Activated effector memory CD4-positive, alpha-beta T cell treated with Interleukin-2 at 50 U/mL for 16 hours (primary cell): ENCODE measurements at places on chromosomes 5 and 9.

GRCh38 chr9:85617141-85617670, 124.5 kb downstream of the AGTPBP1 start:
- no peak for DNase-seq

- DNase-seq, result no peak
Measured at GRCh38 chr9:739362-739761, 102.1 kb upstream of the DMRT1 start.

DNA sequence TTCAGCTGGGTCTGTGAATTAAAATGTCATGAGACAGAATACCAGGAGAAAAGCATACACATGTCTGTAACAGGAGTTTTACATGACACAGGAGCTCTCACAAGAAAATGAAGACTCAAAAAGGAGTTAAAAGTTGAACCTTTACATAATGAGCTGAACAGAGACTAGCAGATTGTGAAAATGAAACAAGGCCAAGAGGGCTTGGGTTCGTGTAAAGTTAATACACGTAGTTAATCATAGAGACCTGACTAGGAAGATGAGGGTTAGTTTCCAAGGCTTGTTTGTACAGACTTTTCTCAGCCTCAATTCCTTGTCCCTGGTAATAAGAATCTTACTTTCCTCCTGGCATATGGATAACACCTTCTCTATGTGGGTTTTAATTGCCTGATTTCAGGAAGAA, 1294.0 kb downstream of the MAT2B start:
- DNase-seq, result no peak

DNA sequence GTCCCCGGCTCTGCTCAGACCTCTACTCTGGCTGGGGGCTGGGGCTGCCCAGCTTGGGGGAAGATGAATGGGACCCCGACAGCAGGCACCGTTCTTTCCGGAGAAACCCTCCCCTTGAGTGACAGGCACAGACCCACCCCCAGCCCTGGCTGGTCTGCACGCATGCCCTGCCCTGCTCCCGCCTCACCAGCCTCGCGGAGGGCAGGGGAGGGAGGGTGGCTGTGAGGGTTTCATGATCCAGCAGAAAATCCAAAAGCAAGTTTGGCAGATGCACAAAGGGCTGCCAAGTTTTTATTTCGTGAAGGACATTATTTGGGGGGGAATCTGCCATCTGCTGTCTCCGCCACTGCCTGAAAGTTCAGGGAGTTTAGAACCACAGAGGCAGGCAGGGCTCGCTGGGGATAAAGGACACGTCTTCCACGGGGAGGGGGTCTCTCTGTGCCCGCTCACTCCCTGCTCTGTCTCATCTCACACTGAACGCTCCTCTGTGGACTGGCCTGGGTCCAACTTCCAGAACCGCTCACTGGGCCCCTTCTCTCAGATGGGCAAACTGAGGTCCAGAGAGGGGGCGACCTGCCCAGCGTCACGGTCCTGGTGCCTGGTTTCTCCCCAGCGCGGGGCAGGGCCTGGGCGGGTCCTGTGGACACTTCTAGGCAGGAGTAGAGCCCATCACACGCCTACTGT, 92.9 kb downstream of the RXRA start:
- no peak for DNase-seq

GRCh38 chr5:176658817-176659511, 11.7 kb downstream of the TSPAN17 start:
- DNase-seq, result no peak

GRCh38 chr9:33379666-33380389, 22.5 kb downstream of the AQP7 start:
- no peak for DNase-seq

DNA sequence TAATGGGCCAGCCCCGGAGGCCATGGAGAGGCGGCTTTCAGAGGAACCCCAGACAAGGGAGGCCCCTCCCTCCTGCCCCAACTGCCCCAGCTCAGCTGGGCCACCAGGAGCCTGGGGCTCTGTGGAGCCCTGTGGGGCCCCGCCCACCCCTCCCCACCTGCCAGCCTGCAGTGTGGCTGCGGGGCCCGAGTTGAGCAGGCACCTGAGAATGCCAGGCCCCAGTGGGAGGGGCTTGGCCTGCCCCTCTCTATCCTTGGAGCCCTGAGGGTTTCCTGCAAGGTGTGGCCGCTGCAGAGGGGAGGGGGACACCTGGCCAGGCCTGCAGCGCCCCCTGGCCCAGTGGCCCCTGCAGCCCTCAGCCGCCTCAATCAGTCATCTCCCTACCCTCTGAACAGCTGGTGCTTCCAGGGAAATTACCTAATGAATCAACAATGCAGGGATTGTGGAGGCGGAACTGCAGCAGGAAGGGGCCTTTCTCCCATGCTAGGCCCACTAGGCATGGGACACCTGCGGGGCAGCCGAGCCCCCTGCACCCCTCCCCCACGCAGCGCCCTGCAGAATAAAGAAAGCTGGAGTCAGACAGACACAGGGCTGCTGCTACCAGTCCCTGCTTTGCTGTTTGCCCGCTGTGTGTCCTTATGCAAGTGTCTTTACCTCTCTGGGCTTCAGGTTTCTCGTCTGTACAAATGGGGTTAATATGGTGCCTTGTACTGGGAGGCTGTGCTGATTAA, 48.0 kb downstream of the LMX1B start:
- DNase-seq, result no peak

GRCh38 chr5:100872408-100873190, 30.5 kb downstream of the ST8SIA4 start:
- DNase-seq, result no peak

- DNase-seq, result no peak
Measured at GRCh38 chr9:101510459-101510858, 23.2 kb upstream of the RNF20 start.

GRCh38 chr9:70954126-70954525, 167.3 kb downstream of the TRPM3 start:
- no peak for DNase-seq

- DNase-seq, result no peak
Measured at GRCh38 chr9:121558473-121558872, 58.8 kb upstream of the GGTA1 start.

DNA sequence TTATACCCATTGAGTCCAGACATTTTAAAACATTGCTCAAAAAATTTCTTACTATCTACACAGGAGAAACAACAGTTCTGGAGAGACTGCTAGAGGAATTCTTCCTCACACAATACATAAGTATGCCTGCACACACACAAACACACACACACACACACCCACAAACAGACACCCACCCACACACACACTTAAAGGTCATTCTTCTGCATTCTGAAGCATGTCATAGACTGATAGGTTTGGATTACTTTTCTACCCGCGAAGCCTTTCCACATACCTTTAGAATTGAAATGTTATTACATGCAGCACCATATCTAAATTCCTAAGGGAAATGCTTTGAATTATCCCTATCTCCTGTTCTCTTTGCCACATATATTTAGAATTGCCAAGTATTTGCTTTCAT, 80.2 kb downstream of the FAM174A start:
- no peak for DNase-seq

DNA sequence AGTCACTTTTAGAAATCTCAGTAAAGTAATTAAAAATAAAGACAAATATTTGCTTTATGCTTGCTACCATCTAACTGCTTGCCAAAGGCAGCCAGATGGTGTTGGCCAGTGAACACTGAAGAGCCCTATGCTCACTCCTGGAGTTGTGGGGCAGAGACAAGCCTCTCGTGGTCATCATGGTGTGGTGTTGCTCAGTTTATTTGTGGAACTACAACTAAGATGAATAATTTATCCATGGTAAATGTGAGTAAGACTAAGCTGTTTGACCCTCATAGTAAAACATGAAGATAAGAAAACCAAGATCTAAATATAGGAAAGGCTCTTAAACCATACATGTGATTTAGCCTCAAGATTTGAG, 100.7 kb downstream of the PDE8B start:
- DNase-seq, result no peak

- no peak for DNase-seq
Measured at GRCh38 chr5:58054018-58054417, 405.9 kb downstream of the PLK2 start.

DNA sequence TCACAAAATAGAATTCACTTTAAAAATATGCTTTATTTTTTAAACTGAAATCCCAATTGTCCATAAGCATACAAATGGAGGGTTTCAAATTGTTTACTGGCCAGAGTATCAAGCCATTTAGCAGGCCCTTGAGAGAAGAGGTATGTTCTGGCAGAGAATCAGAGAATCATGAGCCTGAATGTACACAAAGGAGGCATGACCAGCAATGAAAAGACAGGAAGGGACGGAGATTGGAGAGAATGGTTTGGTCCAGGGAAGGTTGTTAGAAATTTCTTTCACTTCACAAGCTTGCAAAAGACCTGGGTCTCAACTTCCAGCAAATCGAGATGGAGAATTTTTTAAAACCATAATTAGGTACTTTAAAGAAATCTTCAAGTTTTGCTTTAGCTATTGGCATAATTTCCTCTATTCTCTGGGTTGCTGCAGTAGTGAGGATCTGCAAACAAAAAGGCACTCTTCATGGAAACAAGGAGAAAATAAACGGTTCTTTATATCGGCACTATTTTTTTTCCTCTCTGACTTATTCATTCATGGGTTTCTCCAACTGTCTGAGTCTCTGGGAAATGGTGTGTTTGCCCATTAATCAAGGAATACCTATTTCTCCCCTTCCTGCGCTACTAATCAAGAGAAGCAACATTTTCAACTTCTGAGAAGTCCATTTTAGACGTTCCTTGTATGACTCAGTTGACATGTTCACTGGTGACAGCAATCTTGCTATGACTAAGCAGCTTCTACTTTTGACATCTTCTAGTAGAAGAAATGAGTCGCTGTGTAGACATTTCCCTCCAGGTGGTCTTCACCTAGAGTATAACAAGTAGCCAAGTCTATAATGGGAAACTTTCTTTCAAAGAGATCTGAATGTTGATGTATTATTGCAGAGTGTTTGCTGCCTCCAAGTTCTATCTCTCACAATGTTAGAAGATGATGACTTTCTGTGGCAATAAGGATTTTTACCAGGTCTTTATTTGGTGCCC, 23.1 kb upstream of the ERCC6L2 start:
- no peak for DNase-seq

GRCh38 chr9:127172066-127172707, 49.8 kb upstream of the ANGPTL2 start:
- DNase-seq, result no peak

DNA sequence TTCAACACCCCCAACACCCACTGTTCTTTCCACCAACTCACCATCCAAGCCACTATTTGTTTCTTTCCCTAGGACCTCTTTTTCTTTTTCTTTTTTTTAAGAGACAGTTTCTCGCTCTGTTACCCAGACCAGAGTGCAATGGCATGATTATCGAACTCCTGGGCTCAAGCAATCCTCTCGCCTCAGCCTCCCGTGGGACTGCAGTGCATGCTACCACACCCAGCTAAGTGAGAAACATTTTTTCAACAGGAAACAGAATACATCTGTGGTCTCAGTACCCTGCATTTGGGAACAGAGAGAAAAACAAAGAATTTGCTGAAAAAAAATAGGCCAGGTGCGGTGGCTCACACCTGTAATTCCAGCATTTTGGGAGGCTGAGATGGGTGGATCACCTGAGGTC, 24.6 kb downstream of the B4GALT1 start:
- no peak for DNase-seq

GRCh38 chr9:20981486-20981885, 50.0 kb downstream of the HACD4 start:
- DNase-seq, result no peak

GRCh38 chr5:95605786-95606185, 14.1 kb upstream of the GPR150 start:
- DNase-seq, result no peak

GRCh38 chr5:124110942-124111341, 599.0 kb downstream of the CSNK1G3 start:
- DNase-seq, result no peak

- peak; percentile 38 for DNase-seq
Measured at GRCh38 chr5:43038496-43038989, 1.6 kb downstream of the ANXA2R start.

GRCh38 chr5:33167541-33167940, 273.2 kb upstream of the TARS1 start:
- DNase-seq, result no peak

- DNase-seq, result no peak
Measured at GRCh38 chr9:119736491-119737454, 367.5 kb upstream of the BRINP1 start.

DNA sequence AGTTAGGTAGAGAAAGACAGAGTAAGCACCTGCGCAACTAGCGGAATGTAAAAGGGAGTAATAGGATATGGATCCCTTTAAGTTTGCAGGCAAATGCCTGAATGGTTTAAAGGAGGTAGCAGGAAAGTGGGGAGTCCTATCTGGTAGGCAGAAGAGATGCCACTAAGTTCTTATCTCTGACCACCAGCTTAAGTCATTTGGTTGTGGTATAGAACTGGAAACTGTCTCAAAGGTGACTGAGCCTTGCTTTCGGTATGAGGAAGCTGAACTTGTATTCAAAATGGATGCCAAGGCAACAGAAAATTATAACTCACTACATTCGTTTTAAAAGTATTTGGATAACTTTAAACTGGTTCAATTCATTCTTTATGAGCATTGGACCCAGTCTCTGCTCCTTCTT, 475.6 kb downstream of the DMRTA1 start:
- DNase-seq, result no peak

- no peak for DNase-seq
Measured at GRCh38 chr9:84597131-84597530, 72.4 kb upstream of the NTRK2 start.

DNA sequence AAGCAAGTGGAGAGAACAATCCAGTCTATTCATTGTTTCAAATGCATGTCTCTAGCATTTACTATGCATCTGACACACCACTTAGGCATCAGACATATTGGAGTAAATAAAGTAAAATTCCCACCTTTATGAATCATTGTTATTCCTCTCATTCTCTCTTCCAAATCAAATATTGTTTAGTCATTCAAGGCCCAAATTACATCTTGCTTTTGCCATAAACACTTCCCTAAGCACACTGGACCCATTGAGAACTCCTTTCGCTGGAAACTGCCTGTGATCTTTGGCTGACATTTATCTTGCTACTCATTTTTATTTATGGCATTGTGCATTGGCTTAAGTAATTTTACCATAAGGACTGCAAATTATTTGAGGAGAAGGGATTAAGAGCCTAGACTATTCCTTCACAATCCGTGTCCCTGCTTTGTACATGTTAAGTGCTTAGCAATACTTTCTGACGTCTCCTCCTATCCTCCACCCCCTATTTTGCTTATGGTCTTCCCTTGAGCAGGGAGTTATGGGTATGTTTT, 7.4 kb downstream of the C5orf46 start:
- DNase-seq, result no peak

DNA sequence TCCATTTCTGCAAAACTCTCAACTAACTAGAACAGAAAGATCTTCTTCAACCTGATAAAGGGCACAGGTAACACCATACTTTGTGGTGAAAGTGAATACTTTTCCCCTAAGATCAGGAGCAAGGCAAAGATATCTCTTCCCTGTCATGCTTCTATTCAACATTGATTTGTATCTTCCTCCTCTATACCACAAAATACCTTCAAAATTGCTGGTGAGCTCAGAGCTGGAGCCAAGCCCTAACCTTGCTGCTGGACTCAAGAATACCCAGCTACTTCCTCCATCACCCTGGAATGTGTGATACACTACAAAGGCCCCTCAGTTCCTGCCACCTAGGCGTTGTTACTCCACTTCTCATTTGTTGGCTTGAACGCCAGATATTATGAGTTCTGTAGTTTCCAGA, 499.0 kb downstream of the ACTL7B start:
- no peak for DNase-seq

GRCh38 chr9:99416007-99416406, 193.9 kb downstream of the SEC61B start:
- no peak for DNase-seq
